ENCODE measurements at places on chromosomes 1 and 21. TPM values are rescaled to one million over a fixed set of nuclear protein-coding genes. Genes with fewer than 3 reads are reported as not detected.

The RNU1-3 gene
- polyA plus RNA-seq = not detected

The LAMC2 gene
- polyA plus RNA-seq = 4.3 TPM

- DNase-seq = peak; percentile 30
Measured at GRCh38 chr1:197675583-197676208, 99.6 kb downstream of the DENND1B start.

The CASQ1 gene
- polyA plus RNA-seq = 1.0 TPM

DNA sequence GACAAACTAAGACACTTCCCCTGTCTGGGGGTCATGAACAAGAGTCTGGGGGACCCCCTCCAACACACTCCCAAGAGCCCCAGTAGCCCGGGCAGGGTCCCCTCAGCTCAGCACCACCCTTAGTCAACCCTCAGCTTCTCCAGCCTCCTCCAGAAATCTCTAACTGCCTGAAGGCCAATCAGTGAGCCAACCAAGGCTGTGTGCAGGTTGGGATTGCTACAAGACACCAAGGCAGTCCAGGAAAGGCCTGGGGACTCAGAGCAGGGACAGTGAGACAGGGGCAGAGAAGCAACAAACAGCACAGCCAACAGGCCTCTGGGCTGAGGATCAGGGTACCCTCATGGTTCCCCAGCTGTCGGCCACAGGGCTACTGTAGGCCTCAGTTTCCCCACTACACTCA is 13.3 kb downstream of the SMIM12 start:
- DNase-seq = no peak

The DYRK3 gene
- 1.8 TPM for polyA plus RNA-seq

GRCh38 chr1:147618077-147618569 is 52.2 kb downstream of the ACP6 start:
- no peak for DNase-seq

GRCh38 chr1:59819566-59820438 is 5.1 kb downstream of the HOOK1 start:
- no peak for DNase-seq

GRCh38 chr1:156553860-156554485 is 18.4 kb downstream of the IQGAP3 start:
- no peak for DNase-seq

The AGT gene
- polyA plus RNA-seq = 0.11 TPM

DNA sequence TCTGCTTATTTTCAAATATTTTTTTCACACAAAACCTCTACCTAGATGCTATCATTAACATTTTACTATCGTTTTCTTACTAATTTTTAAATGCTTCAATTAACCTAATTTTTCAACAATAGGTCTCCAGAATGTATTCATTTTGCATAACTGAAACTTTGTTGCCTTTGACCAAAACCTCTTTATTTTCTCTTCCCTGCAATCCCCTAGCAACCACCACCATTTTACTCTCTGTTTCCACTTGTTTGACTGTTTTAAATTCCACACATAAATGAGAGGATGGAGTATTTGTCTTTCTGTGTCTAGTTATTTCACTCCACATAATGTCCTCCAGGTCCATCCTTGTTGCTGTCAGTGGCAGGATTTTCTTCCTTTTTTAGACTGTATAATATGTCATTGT is 9.5 kb upstream of the F13B start:
- no peak for DNase-seq

The NR1I3 gene
- 0.50 TPM for polyA plus RNA-seq

The IGSF3 gene
- polyA plus RNA-seq = 7.3 TPM

The ATP6V1G3 gene
- polyA plus RNA-seq = not detected

The OR2T33 gene
- polyA plus RNA-seq = not detected

DNA sequence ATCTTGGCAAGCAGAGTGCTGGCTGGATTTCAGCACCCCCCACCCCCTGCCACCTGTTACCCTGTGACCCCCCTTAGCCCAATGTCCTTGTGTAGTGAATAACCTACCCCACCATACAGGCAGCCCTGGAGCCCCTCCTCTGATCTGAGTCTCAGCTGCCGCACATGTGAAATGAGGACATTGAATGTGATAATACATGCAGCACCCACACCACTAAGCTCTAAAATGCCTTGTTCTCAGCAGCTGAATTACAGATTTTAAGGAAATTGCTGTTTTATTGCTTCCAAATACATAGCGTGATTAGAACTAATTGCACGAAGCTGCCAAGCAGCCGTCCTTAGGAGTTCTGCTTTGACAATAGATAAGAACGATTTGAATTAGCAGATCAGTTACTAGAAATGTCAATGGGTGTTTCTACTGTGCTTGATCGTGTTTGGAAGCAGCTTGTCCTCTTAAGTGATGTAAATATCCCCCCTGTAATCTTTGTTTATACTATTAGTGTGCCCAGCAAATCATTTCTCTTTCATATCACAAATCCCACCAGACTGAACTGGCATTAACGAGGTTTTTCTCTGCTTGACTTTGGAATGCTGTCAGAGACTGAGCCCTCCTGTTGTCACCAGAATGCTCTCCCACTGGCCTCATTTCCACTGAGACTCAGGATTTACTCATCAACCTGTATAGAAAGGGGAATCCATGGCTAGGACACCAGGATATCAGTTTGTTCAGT is 4.9 kb downstream of the SLAMF8 start:
- no peak for DNase-seq

DNA sequence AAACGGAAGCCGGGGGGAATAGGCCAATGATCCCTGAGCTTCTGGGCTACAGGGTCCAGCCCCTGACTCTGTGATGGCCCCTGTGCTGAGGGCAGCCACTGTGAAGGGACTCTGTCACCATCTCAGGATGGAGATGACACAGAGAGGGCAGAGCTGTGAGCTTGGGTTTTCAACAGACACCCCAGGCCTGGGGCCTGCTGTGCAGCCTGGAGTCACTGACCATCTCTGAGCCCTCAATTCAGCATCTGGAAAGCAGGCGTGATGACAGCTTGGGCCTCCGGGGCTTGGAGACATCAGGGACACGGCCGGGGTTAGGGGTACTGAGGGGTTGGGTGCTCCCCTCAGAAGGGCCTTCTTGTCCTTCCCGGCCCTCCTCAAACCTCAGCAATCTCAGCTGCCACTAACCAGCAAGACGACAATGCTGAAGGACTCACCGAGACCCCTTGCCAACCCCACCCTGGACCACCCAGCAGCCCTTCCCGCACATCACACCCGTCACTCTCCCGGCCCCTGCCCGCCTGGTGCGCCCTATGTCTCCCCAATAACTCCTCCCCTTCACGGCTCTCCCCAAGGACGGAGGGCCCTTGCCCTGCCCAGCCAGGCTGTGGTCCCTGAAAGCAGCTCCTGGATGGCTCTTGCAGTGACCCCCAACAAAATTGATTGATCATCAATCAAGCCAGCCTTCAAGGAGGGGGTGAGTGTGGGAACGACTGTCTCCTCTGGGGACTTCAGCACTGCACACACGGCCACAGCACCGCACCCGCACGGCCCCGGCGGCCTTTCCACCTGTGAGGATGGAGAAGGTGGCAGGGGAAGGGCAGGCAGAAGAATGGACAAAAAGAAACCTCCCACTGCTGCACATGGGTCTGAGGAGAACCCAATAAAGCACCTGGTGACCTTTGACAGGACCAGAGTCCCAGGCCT is 4.3 kb downstream of the MEGF6 start:
- DNase-seq = no peak

DNA sequence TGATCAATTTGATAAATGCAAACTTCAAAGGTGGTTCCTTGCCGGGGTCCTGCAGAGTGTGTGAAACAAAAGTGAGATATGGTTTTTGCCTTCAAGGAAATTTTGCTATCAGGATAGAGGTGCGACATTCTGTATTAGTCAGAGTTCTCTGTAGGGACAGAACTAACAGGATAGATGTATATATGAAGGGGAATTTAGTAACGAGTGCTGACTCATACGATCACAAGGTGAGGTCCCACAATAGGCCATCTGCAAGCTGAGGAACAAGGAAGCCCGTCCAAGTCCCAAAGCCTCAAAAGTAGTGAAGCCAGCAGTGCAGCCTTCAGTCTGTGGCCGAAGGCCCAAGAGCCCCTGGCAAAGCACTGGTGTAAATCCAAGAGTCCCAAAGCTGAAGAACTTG is 157.0 kb downstream of the RYR2 start:
- DNase-seq = no peak

GRCh38 chr1:68506386-68506785 is 9.5 kb upstream of the DEPDC1 start:
- no peak for DNase-seq

DNA sequence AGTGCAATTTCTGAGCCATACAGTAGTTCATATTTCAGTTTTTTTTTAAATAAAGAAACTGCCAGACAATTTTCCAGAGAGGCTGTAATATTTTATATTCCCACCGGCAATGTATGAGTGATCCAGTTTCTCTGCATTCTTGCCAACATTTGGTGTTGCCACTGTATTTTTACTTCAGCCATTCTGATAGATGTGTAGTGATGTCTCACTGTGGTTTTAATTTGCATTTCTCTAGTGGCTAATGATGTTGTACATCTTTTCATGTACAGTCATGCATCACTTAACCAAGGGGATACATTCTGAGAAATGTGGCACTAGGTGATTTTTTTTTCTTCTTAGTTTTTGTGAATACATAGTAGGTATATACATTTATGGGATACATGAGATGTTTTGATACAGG is 99.6 kb downstream of the CENPF start:
- no peak for DNase-seq

GRCh38 chr21:41943851-41944250 is 10.0 kb downstream of the C2CD2 start:
- DNase-seq = no peak

GRCh38 chr1:154145986-154146385 is 8.9 kb downstream of the NUP210L start:
- peak; percentile 37 for DNase-seq

The TNFSF4 gene
- 0.52 TPM for polyA plus RNA-seq

DNA sequence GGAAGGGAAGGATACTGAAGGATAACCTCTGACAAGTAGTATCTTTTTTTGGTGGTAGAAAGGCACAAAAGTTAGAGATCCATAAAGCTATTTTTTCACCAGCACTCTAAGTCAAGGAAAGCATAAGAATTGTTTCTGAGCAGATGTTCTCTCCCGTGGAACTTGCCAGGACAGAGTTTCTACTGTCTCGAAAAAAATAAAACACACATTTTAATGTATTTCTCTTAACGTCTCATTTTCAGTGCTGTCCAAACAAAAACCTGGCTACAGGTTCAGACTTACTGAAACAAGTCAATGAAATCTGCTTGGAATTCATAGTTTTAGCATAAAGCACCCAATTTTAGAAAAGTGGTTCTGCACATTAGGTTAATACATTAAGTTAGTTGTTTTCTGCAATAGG is 338.3 kb downstream of the LTN1 start:
- no peak for DNase-seq

GRCh38 chr1:217776693-217777092 is 145.5 kb downstream of the SPATA17 start:
- no peak for DNase-seq

- peak; percentile 11 for DNase-seq
Measured at GRCh38 chr1:239368436-239369109, 17.8 kb upstream of the CHRM3 start.

- DNase-seq = no peak
Measured at GRCh38 chr1:202145068-202145743, 669 bp upstream of the ARL8A start.

DNA sequence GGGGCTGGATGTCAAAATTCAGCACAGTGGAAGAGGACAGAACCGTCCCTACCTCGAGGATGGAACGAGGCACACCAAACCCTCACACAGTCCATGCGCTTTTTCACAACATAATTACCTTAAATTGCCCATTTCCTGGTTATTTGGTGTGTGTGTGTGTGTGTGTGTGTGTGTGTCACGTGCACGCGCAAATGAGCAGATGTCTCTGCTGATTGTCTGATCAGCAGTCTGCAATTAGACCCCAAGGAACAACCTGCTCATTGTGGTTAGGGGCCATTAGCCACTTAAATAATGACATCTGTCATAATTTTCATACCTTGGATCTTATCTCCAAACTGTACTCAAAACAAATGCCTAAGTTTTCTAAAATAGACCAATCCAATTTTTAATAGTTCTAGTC is 23.2 kb downstream of the AVPR1B start:
- no peak for DNase-seq

The KPRP gene
- polyA plus RNA-seq = not detected

The RPTN gene
- not detected for polyA plus RNA-seq

- DNase-seq = no peak
Measured at GRCh38 chr21:28256420-28256831, 736.3 kb downstream of the LTN1 start.

DNA sequence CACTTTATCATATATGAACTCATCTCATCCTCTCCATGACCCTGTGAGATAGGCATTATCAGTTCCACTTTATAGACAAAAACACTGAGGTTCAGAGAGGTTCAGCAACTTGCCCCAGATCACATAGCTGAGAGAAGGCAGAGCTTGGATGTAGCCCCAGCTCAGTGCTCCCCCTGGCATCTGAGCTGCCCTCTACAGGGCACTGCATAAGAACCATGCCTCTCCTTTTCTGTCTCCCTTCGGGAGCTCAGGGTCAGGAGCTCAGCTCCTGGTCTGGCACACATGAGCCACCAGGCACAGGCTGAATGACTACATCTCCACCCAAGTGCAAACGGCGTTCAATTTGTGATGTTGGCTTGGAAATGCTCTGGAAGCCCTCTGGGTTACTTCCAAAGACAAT is 16.9 kb downstream of the RAB7B start:
- no peak for DNase-seq

The MIS18A gene
- 126 TPM for polyA plus RNA-seq

The IRF2BP2 gene
- polyA plus RNA-seq = 19.4 TPM

GRCh38 chr1:40081871-40082270 is 15.2 kb downstream of the PPT1 start:
- no peak for DNase-seq

DNA sequence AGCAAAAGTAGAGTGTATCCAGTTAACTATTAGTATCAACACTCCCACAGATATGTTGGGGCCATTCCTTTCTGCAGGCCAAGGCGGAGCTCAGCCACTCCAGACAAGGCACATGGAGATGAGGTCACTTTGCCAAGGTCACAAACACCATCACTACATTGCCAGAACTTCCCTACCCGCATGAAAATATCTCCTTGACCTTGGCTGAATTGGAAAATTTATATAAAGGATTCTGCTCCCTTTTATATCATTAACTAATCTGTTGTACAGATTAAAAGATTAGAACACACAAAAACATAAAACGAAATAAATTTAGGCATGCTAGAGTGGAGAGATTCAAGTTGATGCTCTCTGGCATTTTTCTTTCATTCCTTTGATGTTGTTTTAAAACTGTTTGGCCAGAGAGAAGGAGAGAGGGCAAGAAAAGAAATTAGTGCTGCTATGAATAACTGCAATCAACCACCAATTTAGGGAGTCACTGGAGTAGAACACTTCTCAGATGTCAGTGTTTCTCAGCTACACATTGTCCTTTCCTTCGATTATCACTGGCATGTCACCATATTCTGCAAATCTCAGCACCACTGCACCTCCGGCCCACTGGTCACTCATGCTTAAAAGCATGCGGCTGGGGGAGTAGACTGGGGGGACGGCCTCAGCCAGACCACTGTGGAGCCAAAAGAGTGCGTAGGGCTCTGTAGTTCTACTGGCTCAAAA is 78.7 kb upstream of the ATP1B1 start:
- no peak for DNase-seq

The ADCY10 gene
- not detected for polyA plus RNA-seq

All from GM23338 (cell line).